ENCODE measurements at places on chromosomes 6 and 20. TPM values are rescaled to one million over a fixed set of nuclear protein-coding genes. Genes with fewer than 3 reads are reported as not detected.

Gene ANKRD66
- total RNA-seq = not detected

Gene KIAA0408
- total RNA-seq = 55.0 TPM

Gene BMP2
- 22.7 TPM for total RNA-seq

Gene SAMD5
- total RNA-seq = 19.6 TPM

Gene CPNE5
- 2.3 TPM for total RNA-seq

DNA sequence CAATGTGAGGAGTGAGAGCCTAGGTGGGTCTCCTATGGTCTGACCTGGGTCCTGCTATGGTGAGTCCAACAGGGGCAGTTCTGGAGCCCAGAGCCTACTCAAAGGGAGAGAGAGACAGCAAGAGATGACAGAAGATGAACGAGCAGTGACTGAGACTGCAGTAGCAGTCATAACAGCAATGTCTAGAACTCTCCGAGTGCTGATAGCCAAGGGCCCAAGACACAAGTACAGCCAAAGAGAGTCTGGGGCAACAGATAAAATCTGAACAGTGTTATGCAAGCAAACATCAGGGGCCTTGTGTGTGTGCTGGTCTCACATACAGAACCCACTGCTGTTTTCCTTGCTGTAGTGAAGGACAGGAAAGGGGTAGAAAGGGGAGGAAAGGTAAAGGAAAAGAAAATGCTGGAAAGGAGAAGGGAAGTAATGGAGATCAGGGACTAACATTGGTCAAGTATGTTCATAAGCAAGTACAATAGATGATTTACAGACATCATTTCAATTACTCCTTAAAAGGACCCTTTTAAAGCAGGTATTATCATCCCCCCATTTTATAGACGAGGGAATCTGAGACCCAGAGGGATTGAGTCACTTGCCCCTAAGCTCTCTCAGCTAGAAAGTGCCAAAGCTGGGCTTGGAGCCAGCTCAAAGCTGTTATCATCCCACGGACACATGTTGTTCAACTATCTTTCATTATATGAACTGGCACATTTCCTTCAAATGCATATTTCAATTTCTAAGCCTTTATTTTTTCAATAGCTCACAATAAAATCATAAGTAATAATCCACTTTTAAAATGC, 182.3 kb upstream of the RAB32 start:
- no peak for DNase-seq
- H3K4me1 ChIP-seq = no peaks in the 10 kb centered on the region
- H3K27me3 ChIP-seq = no peaks in the 10 kb centered on the region
- H3K4me3 ChIP-seq = no peak overlapping the region
- H3K36me3 ChIP-seq = no peaks in the 10 kb centered on the region

Gene POU5F1
- total RNA-seq = 2.8 TPM
